ENCODE measurements at places on chromosomes 16 and 17. TPM values are rescaled to one million over a fixed set of nuclear protein-coding genes. Genes with fewer than 3 reads are reported as not detected.

DNA sequence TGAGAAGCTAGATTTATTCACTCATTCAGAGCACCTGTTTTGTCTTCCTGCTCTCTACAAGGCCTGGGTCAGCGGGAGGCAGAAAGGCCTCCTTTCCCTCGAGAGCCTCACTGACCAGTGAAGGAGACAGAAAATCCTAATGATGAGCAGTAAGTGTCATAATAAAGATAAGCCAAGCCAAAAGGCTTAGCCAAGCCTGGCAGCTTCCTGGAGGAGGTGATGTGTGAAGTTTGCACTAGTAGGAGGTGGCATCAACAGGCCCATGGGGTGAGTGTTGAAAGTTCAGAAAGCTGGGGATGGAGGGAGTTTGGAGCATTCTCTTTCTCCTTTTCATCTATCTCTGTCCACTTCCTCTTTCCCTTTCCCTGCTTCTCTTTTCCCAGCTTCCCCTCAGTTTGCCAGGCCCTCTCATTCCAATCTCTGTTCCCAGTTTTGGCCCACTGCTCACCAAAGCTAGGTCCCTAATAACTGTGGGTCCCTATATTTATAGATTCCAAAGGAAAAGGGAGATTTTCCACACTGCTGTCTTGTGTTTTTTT lies 16.5 kb upstream of the SPNS3 start:
- DNase-seq = no peak

The ITGA2B gene
- 0.37 TPM for total RNA-seq

DNA sequence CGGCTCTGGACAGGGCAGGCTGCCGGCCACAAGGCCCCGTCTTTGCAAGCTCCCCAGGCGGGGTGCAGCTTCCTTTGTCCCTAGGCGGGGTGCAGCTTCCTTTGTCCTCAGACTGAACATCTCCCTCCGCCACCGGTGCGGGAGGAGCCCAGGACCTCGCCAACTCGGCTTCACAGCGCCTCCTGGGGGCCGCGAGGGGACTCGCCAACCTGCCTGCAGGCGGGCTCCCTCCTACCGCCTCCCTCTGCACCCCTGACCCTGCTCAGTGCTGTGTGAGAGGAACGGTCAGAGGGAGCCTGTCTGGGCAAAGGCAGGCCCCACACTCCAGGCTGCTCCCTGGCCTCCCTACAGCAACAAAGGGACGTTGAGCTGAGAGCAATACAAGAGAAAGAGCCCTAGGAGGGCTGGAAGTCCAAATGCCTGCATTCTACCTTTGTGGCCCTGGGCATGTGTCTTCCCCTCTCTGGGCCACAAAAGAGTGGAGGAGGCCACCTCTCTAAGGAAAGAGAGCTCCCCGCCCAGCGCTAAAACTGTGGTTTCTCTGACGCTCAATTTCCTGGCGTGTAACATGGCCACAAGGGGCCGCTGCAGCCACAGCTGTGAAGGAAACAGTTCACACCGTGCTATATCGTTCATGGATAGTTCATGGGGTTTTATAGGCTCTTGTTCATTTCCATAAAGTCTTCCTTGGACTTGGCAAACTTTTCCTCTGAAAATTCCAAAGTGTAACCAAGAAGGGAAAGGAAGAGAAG lies 20.9 kb upstream of the KRT19 start:
- peak; percentile 80 for DNase-seq

DNA sequence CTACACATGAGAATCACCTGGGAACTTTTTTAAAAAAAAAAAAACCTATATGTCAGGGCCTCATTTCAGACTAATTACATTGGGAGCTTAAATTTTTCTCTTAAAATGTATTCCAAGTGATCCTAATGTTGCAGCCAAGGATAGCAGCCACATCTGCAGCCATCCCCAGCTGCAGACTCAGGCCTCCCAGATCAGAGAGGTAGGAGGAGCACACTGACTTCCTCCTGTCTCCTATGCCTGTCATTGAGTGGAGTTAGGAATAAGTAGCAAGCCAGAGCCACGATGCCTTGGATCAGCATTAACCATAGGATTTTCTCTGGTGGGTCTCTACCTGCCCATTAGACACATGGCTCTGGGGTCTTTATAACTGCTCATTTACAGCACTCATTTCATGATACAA lies 463.5 kb downstream of the HS3ST4 start:
- no peak for DNase-seq

The CETP gene
- 0.67 TPM for total RNA-seq

- DNase-seq = peak; percentile 22
Measured at GRCh38 chr17:3598078-3598477, 11.1 kb downstream of the TRPV1 start.

- no peak for DNase-seq
Measured at GRCh38 chr16:87528690-87529579, 36.1 kb upstream of the ZCCHC14 start.

DNA sequence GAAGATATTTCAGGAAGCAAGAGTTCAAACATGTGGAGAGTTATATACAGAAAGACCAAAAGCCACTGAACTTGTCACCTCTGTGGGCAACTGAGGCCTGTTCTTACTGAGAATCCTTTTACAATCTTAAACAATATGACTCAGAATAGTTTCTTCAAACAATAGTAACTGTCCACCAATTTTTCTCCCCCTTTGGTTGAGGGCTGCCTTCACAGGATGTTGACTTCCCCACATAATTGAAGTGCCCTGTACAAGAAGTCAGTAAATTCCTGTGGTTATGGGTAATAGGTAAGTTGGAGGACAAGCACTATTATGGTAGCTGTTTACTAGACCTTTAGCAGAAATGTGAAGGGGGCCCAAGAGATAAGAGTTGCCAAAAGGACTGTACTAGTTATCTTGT lies 215.8 kb downstream of the CDH8 start:
- no peak for DNase-seq

The UBALD1 gene
- total RNA-seq = 23.0 TPM

The TMEM238L gene
- total RNA-seq = not detected

DNA sequence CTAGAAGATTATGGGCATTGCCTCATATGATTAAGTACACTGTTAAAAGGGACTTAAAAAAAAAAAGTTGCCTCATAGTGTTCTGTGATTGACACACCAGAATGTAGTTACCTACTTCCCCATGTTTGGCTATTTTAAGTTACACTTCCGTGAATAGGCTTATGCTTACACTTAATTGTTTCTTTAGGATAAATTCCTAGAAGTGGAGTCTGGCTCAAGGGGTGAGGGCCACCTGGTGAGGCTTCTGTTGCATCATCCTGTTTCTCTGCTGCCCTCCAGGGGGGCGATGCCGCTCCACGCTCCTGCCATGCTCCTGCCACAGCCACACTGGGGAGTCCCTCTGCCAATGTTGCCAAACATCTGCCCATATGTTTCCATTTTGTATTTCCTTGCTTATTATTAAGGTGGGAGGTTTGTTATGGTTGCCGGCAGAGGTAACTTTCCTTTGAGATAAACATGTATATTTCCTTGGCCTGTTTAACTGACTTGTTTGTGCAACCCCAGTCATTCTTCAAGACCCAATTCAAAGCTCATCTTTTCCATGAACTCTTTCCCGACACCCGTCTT lies 73.1 kb downstream of the KSR1 start:
- no peak for DNase-seq

DNA sequence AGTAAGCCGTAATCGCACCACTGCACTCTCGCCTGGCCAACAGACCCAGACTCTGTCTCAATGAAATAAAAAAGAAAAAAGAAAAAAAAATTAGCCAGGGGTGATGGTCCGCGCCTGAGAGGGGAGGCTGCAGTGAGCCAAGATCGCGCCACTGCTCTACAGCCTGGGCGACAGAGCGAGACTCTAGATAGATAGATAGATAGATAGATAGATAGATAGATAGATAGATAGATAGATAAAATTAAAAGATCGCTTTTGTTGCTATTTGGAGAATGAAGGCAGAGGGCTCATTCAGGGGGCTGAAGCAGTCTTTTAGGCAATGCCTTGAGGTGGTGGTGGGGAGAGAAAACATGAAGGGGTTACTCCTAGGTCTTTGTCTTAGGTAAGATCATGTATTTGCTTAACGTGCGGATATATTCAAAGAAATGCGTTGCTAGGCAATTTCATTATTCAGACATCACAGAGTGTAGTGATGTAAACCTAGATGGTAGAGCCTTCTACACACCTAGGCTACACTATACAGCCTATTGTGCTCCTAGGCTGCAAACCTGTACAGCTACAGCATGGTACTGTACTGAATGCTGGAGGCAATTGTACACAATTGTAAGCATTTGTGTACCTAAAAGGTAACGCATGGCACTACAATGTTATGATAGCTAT lies 4.3 kb upstream of the HES7 start:
- DNase-seq = no peak
